Activated CD4-positive, CD25-positive, alpha-beta regulatory T cell treated with anti-CD3 and anti-CD28 coated beads, Interleukin-2, amount 50 U/mL, for 24 hours (primary cell): ENCODE measurements at places on chromosomes 7 and 10.

- no peak for ATAC-seq
These were observed 174.9 kb downstream of the GRID1 start for GRCh38 chr10:86191686-86192085.

DNA sequence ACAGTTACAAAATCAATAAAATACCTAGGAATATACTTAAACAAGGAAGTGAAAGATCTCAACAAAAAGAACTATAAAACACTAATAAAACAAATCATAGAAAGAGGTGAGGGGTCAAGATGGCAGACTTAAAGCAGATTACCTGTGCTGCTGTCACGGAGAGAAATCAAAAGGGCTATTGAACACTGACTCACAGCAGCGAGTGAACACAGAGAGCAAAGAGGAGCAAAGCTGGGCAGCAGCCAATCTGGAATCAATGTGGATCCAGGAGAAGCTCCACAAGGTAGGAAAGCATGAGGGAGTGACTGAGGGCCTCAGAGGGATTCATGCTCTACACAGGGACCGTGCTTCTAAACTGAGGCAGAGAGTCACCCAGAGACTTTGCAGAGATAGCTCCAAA is 562.0 kb upstream of the SEMA3D start:
- ATAC-seq = no peak

- no peak for ATAC-seq
These were observed 5.8 kb downstream of the USP54 start for GRCh38 chr10:73585327-73585726.

DNA sequence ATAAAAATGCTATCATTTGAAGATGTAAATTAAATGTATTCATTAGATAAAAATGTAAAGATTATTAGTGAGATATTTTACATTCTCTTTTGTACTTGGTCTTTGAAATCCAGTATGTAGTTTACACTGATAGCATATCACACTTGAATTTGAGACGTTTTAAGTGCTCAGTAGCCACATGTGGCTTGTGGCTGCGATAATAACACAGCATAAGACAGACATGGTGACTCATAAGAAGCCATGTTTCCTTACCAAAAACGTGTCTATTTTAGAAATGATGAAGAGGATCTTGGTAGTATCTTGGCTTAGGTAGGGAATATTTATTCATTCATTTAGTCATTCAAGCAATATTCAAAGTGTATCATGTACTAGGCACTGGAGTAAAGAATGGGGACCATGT is 149.3 kb downstream of the POU6F2 start:
- no peak for ATAC-seq

DNA sequence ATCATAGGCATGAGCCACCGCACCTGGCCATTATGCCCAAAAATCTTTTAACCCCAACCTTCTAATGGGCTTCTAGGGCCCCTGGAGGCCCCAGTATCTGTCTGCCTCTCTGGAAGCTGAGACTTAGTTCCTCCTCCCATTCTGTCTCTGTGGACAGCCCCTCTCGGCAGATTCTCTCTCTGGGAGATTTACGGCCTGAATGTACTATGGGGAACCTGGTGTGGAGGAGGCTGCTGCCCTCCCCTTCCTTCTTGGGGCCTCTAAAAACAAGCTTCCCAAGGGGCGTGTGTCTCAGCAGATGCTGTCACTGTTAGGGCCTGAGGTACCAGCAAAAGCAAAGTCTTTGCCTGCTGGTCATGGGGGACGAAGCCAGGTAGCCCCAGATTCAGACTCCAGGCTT is 35.8 kb upstream of the PRKAR1B start:
- ATAC-seq = no peak
